ENCODE measurements at places on chromosomes 5 and 9.

- no peak for DNase-seq
Measured at GRCh38 chr5:79973511-79973910, 17.6 kb downstream of the MTX3 start.

DNA sequence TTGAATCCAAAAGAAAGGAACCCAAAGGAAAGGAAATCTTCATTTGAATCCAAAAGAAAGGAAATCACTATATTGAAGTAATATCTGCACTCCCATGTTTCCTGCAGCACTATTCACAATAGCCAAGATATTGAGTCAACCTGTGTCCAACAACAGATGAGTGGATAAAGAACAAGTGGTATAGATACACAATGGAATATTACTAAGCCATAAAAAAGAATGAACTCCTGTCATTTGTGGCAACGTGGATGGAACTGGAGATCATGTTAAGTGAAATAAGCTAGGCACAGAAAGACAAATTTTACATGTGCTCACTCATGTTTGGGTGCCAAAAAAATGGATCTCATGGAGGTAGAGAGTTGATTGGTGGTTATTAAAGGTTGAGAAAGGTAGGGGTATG is 57.8 kb upstream of the STOM start:
- no peak for DNase-seq

DNA sequence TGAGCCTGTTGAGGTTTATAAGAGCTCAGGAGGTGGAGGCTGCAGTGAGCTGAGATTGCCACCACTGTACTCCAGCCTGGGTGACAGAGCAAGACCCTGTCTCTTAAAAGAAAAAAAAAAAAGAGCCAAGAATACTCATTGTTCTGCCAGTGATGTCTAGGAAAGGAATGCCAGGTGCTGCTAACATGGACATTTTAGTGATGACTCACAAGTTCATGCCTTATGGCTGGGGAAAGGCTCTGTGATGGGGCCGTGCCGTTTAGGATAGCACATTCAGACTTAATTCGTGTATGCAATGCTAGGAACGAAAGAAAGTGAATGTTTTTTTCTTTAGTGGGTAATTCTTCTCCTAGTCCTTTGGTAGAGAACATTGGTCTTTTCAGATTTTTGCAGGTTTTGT is 134.2 kb downstream of the ARHGAP26 start:
- no peak for DNase-seq

- DNase-seq, result no peak
Measured at GRCh38 chr9:117278471-117279035, 136.3 kb downstream of the ASTN2 start.

GRCh38 chr9:84869091-84869490 is 199.6 kb downstream of the NTRK2 start:
- no peak for DNase-seq

- no peak for DNase-seq
Measured at GRCh38 chr5:179509239-179509638, 41.1 kb upstream of the RUFY1 start.

DNA sequence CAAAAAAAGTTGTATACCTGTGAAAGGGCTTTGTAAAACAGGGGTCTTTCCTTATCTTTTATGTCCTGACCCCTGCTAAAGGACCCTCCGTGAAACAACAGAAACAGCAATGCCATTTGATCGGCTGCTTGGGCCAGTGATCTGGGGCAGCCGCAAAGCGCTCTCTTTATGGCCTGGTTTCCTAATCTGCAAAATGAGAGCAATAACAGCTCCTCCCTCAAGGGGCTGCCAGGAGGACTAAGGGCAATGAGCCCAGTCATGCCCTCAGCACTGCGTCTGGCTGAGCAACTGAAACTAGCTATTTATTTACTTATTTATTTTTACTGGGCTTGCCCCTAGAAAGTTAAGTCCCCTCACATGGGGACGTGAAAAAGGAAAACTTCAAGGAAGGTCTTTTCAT is 18.3 kb downstream of the CMBL start:
- DNase-seq, result no peak
